ENCODE measurements at places on chromosomes 12 and 14. TPM values are rescaled to one million over a fixed set of nuclear protein-coding genes. Genes with fewer than 3 reads are reported as not detected.

ACOT2 gene
- 40.6 TPM for total RNA-seq

TOMM20L gene
- not detected for total RNA-seq

RAB2B gene
- total RNA-seq, result 12.2 TPM

CPNE6 gene
- total RNA-seq, result 0.14 TPM

ZDHHC22 gene
- 0.20 TPM for total RNA-seq

CRIP1 gene
- 1,691 TPM for total RNA-seq

TRPV4 gene
- total RNA-seq, result 0.08 TPM

GLI1 gene
- total RNA-seq, result 4.5 TPM

COCH gene
- 25.7 TPM for total RNA-seq

CCDC175 gene
- not detected for total RNA-seq

UBE2N gene
- total RNA-seq, result 152 TPM

Measured in A549 treated with dexamethasone at 1 μM for 4 hours (cell line).